CD4-positive, alpha-beta T cell (primary cell): ENCODE measurements at places on chromosomes 1 and 21.
A peak's percentile ranks its signal among the peaks of the same experiment; 100 is the strongest.

DNA sequence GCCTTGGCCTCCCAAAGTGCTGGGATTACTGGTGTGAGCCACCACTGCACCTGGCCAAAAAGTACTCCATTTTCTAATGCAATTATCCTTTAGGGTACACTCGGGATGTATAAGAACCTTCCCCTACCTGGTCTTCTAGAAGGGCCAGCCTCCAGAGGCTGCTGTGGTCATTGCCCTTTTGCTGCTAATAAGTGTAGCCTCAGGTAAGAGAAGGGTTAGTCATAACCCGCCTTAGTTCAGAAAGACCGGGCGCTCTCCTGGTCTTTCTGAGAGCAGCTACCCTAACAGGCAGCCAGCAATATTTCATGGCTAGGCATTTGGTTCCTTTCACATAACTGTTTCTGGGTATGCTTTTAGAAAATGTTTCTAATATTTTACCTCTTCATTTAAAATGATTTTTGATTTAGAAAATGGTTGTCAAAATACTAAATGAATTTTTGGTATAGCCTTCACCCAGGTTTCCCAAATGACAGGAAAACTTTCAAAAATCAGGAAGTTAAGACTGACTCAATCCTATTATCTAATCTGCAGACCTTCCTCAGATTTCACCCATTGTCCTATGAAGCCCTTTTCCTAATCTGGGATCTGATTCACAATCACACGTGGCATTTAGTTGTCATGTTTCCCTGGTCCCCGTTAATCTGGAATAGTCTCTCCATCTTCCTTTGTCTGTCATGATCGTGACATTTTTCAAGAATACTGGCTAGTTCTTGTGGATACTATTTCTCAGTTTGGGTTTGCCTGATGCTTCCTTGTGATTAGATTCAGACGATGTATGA, 479.0 kb downstream of the SIPA1L2 start:
- no peak for DNase-seq

DNA sequence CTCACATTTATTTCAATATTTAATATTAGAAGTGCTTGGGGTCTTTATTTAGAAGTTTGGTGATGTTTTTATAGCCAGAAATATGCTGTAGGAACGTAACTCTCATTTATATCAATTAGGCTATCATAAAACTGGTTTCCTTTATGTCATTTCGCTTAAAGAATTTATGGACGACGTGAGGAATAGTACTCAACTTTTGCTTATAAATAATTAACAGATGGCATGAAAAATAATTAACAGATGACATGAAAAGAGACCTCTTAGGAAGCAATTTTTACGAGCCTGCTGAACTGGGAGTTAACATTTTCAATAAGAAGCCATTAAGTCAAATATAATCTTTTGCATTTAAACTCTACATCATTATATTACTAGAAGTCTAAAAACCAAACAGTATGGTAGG, 123.5 kb downstream of the OLFML2B start:
- no peak for DNase-seq

DNA sequence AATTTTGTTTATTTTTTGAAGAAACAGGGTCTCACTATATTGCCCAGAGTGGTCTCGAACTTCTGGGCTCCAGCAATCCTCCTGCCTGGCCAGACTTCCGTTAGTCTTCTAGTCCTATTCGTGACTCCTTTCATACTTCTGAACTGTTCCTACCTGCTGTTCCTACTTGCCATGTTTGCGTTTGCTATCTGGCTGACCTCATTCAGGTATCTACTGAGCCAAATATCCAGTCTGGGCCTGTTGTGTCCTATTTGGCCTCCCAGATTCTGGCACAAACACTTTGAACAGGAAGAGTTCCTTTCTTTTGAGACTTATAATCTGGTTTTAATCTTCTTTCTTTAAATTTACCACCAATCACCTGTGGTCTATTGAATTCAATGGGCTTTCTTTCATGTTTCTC, 6.9 kb upstream of the NR1I3 start:
- DNase-seq, result no peak

GRCh38 chr1:27392096-27392777, at the start of gene GPR3:
GPR3 (plus strand) TSS chr1:27392622; CDS start chr1:27393799, 1,177 bp downstream.
- peak; percentile 95 for DNase-seq

DNA sequence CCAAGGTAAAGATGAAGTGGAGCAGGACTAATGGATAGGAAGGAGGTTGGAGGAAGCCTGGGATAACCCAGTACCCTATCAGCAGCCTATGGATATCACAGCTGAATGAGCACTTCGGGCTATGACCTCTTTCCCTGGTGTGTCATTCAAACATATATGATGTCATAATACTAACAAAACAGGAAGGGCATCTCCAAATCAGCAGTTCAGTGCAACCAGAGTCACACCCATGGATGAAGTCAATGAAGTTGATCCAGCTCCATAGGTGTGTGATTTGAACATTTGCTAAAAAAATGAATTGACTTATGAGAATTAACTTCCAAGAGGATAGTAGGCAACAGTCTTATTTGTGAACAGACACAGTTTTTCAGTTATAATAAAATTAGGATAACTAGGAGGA, 1.7 kb upstream of the C1orf116 start:
- no peak for DNase-seq

- no peak for DNase-seq
Measured at GRCh38 chr1:153959454-153959853, 1.0 kb upstream of the CRTC2 start.

GRCh38 chr1:14704846-14705245, 106.4 kb downstream of the KAZN start:
- no peak for DNase-seq

DNA sequence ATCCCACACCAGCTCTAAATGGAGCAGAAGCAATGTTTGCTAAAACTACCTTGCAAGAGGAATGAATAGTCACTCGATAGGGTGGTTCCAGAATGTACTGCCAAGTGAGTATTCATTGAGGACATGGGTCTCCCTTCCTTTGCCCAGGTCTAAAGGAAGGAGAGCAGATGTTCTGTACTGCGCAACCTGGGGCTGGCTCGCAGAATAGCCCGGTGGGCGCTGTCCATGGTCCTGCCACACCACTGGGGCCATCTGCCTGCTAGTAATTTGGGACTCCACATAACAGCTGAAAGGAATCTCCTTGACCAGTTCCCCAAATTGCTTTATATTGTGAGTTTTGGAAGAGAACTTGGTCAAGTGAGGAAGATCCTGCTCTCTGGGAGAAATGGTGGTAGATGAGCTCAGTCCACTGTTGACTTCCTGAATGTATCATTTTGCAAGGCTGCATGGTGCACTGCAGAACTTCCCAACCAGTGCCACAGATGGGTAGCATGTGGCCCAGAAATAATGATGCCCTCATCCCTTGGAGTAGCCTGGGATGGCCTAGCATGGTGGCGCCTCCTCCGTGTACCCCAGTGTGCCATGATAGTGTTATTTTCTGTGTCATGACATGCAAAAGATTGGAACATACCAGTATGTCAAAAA, 5.7 kb downstream of the SLC6A17 start:
- peak; percentile 33 for DNase-seq

GRCh38 chr1:187588917-187589316, 760.2 kb downstream of the PLA2G4A start:
- no peak for DNase-seq

DNA sequence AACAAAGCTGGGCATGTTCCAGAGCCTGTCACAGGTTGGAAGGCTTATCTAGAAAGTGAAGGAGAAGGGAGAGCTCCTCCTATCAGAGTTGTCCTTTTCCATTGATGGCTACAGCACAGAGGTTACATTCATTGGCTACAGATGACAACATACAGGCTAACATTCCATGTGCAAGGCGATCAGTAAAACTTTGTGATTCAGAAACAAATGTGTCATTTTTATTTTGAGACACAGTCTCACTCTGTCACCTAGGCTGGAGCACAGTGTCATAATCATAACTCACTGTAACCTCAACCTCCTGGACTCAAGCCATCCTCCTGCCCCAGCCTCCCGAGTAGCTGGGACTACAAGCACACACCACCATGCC, 32.6 kb downstream of the TRIM67 start:
- DNase-seq, result no peak

- no peak for DNase-seq
Measured at GRCh38 chr1:214417545-214418210, 133.7 kb downstream of the PTPN14 start.

GRCh38 chr1:39258146-39258924, 53.8 kb downstream of the MACF1 start:
- DNase-seq, result peak; percentile 52
